ENCODE measurements at places on chromosomes 13 and 19. TPM values are rescaled to one million over a fixed set of nuclear protein-coding genes. Genes with fewer than 3 reads are reported as not detected.

CEACAM7 gene
- total RNA-seq, result not detected

EBI3 gene
- total RNA-seq, result not detected

KLF5 gene
- 2.8 TPM for total RNA-seq

MAN2B1 gene
- 38.1 TPM for total RNA-seq

KCNC3 gene
- total RNA-seq, result not detected

ZNF730 gene
- total RNA-seq, result 7.1 TPM

SIGLEC14 gene
- total RNA-seq, result not detected

KRTDAP gene
- total RNA-seq, result not detected

WASF3 gene
- 3.5 TPM for total RNA-seq

DNAJC15 gene
- total RNA-seq, result 11.6 TPM

OR7A10 gene
- not detected for total RNA-seq

LRRC4B gene
- total RNA-seq, result under 0.01 TPM

FKRP gene
- 29.6 TPM for total RNA-seq

RETN gene
- not detected for total RNA-seq

PSG11 gene
- total RNA-seq, result not detected

TPRX1 gene
- total RNA-seq, result not detected

ZNF536 gene
- not detected for total RNA-seq

FFAR2 gene
- total RNA-seq, result not detected

ENOX1 gene
- total RNA-seq, result 0.84 TPM

PRODH2 gene
- total RNA-seq, result not detected

COL4A2 gene
- total RNA-seq, result 125 TPM

CRX gene
- not detected for total RNA-seq

LIG1 gene
- 67.8 TPM for total RNA-seq

LILRA1 gene
- not detected for total RNA-seq

ZNF100 gene
- 2.7 TPM for total RNA-seq

STOML3 gene
- not detected for total RNA-seq

FLT3LG gene
- total RNA-seq, result 2.4 TPM

CD22 gene
- total RNA-seq, result not detected

INAFM1 gene
- total RNA-seq, result 7.1 TPM

ZNF529 gene
- 4.2 TPM for total RNA-seq

SSC5D gene
- 1.7 TPM for total RNA-seq
